Endothelial cell (in vitro differentiated cells): ENCODE measurements at places on chromosomes 5 and 9.

GRCh38 chr5:160772854-160773253, 79.2 kb downstream of the ATP10B start:
- no peak for DNase-seq

DNA sequence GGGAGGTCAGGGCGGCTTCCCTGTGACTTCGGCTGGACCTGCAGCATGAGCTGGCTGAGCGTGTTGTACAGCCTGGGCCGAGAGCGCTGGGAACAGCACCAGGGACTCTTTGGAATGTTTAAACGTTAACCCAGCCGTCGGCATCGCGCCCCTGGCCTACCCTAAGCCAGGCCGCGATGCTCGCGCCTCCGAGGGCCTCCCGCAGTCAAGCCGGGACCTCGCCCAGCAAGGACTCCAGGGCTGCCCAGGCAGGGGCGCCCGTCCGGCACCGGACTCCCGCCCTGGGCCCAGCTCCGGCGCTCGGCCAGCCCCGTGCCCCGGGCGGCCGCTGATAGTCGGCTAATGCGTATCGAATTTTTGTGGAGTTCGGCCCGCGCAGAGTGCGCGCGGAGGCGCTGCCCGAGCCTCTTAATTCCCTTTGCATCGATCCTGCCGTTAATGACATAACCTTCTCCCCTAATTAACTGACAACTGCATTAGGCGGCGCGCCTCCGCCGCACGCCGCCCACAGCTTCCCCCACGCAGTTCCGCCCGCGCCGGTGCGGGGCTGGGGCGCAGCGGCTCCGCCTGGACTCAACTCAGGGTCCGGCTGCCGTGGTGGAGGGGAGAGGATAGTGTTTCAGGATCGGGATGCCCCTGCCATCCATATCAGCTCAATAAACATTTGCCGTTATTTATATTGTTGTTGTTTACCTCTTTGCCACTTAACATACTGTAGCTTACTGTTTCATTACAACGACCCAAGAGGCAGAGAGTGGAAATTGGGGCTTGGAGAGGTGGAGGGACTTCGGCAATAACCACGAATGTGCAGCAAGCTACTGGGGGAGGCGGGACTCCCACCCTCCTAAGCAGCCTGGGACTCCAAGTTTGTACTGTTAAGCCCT, 28.8 kb upstream of the CDC23 start:
- peak; percentile 37 for DNase-seq

DNA sequence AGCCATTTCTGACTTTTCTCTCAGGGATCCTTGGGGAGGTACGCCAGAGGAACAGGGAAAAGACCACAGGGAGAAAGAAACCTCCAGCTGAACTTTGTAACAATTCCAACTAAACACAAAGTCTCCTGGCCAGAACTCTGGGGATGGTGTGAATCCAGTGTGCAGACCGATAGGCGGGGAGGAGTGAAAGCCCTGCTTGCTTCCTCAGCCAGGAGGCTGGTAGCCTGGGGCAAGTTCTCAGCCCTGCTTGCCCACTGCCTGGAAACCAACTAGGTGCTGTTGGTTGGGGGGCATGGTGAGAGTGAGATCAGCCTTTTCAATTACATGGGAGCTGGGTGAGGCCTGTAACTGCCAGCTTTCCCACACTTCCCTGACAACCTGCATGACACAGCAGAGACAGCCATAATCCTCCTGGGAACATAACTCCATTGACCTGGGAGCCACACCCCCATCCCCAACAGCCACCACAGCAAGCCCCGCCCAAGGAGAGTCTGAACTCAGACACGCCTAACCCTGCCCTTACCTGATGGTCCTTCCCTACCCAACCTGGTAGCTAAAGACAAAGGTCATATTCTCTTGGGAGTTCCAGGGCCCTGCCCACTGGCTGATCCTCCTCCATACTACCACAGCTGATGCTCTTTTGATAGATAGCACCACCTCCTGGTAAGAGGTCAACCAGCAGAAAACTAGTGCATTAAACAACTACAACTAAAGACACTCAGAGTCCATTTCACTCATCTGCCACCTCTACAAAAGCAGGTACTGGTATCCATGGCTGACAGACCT, 100.1 kb upstream of the TNFAIP8 start:
- DNase-seq: no peak

DNA sequence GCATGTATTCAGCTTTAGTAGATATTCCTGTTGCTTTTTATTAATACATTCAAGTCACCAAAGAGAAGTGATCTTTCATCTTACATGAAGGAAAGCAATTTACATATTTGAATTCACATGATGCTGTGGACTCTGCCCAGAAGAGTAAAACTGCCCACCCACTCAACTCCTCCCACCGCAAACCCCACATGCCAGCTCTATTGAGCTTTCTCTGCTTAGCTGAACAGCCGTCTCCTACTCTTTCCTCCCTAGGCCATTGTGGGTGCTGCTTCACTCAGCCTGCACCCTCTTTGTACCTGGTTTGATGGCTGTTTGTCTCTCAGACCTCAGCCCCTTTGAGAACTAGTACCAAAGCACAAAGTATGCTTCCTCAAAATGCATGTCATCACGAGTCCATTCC, 48.4 kb upstream of the MAP3K1 start:
- no peak for DNase-seq

DNA sequence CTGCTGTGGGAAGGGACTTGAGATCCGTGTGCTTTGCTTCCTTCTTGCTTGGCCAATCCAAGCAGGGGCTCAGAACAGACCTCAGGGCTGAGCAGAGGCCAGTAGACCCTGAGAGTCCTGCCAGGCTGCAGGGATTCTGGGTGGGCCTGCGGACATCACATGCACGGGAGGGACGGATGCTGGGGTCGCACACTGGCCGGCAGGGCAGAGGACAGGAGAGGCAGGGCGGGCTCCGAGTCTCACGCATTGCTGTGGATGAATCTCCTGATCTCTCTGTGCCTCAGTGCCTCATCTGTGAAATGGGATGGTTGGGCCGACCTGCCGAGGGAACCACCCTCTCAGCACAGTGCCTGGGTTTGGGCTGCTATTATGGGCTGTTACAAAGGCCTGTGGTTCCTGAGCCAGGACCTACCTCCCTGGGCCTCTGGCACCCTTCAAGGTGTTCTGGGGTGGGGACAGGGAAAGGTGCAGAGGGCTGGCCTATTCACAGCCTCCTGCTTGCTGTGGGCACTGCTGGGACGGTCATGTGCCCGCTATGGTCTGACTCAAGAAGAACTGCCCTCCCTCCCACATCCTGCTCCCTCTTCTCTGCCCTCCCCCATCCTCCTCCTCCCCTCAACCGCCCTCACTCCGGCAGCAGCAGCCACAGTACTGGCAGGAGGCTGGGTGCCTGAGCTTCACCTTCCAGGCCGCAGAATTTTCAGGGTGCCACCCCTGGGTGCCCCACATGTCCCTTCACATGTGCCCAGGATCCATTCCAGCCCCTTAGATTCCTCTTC, 43.3 kb downstream of the NCS1 start:
- no peak for DNase-seq

- no peak for DNase-seq
Measured at GRCh38 chr9:95643619-95644018, 126.8 kb upstream of the PTCH1 start.

- no peak for DNase-seq
Measured at GRCh38 chr5:78592735-78593386, 55.7 kb downstream of the LHFPL2 start.

DNA sequence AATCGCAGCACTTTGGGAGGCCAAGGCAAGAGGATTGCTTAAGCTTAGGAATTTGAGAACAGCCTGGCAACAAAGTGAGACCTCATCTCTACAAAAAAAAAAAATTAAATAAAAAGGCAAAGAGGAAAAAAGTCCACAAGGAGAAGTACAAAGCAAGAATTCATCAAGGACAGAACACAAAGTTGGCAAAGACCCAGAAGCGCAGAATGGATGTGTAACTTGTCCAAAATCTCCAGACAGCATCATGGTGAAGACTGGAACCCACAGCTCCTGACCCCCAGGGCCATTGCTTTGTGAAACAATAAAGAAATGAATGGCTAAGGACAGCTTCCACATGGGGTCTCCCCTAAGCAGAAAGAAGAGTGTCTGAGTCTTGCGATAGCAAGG, 7.8 kb downstream of the HSD17B3 start:
- DNase-seq: no peak

- no peak for DNase-seq
Measured at GRCh38 chr9:21576331-21577189, 94.4 kb upstream of the IFNE start.

DNA sequence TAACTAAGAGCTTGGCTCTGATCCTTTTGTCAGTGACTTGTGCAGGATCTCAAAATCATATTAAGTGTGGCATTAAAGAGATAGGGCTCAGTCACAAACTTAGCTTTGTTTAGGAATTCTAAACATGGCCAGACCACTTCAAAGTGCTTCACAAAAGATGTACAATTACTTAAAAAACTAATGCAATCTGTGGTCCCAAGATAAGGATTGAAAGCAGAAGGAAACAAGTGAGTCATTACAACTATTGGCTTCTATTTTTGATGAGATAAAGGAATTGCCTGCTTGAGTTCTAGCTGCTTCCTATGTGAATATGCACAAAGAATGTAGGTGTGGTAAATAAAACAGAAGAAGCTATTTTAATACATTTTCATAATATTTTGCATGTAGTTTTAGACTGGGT, 44.9 kb upstream of the SLC12A2 start:
- DNase-seq: no peak

DNA sequence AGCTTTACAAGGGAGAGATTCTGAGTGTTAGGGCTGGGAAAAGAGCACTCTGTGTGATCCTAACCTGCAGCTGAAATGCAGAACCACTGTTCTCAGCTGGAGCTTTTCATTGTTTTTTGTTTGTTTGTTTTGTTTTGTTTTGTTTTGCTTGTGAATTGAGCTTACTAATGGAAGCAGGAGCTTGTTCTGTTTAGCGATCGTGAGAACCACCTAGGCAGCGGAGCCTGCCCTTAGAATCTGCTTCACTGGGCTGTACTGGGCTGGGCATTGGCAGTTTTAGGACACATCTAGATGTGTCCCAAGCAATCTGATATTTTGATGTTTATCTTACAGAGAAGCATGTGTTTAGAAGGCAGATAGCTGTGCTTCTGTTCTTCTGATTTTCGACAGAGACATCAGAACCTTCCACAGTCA, 14.3 kb downstream of the SYK start:
- DNase-seq: no peak

DNA sequence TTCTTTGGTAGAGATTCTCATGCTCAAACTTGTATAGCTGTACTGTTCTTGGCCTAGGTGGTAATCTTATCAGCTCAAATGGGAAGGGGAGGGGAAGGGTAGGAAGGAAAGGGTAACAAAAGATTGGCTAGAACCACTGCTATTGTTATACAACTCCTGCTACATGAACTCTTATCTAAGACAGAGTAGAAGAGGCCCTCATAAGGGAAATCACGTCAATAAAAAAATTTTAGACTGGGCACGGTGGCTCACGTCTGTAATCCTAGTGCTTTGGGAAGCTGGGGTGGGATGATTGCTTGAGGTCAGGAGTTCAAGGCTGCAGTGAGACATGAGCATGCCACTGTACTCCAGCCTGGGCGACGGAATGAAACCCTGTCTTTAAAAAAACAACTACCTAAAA, 15.9 kb downstream of the STOM start:
- DNase-seq: no peak

- peak; percentile 51 for DNase-seq
Measured at GRCh38 chr9:27247756-27248155, 49.2 kb downstream of the EQTN start.

GRCh38 chr5:15637886-15638285, 137.9 kb downstream of the FBXL7 start:
- DNase-seq: no peak

DNA sequence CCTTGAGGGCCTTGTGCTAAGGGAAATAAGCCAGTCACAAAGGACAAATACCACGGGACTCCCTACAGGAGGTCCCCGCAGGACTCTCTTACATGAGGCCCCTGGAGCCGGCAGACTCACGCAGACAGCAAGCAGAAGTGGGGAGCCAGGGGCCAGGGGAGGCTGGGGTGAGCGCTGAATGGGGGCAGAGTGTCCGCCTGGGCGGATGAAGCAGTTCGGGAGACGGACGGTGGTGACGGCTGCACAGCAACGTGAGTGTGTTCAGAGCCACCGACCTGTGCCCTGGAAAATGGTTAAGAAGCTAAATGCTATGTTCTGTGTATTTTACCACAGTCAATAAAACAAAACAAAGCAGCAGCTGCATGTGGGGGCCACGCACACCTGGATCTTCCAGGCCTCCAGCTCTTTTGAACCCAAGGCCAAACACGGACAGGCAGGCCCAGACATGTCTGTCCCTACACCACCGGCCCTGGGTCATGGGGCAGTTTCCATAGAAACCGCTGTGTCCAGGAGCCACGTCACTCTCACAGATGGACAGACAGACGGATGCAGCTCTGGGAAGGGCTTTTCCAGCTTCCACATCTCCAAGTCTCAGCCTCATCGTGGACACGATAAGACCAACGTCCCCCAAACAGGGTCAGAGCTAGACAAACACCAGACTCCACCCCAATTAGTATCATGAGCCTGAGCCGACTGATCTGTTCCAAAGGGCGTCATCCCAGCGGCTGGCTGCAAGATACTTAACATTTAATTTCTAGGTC, 103.9 kb downstream of the VAV2 start:
- no peak for DNase-seq

DNA sequence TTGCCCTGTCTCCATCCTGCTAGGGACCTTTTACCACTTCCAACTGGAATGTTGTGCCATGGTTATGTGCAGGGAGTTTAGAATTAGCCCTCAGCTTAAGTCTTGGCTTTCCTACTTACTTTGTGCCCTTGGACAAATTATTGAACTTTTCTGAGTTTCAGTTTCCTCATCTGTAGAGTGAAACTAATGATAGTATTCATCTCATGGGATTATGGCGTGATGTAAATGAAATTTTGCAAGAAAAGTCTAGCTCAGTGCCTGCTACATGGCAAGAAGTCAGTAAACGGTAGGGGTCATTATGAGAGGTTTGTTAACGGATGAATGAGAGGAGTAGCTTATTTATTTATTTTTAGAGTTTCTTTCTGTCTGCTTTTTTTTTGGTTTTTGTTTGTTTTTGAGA, 1.8 kb downstream of the MVB12B start:
- DNase-seq: no peak

- DNase-seq: no peak
Measured at GRCh38 chr5:54207566-54207965, 102.8 kb downstream of the ARL15 start.

GRCh38 chr5:150542933-150543445, 35.1 kb downstream of the NDST1 start:
- DNase-seq: no peak

DNA sequence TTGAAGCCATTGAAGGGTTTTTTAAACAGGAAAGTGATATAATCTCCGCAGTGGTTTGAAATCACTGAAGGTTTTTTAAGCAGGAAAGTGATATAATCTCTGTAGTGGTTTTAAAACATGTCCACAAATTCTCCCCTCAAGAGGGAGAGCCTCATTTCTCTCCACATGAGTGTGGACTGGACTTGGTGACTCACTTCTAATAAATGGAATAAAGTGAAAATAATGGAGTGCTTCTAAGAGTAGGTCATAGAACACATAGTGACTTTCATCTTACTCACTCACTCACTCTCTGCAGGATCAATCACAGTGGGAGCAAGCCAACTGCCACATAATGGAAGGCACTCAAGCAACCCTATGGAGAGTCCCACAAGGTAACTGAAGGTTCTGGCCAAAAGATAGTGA, 12.0 kb downstream of the CTNNAL1 start:
- no peak for DNase-seq

- no peak for DNase-seq
Measured at GRCh38 chr5:32714836-32715235, 3.7 kb downstream of the NPR3 start.
